NT2/D1 (cell line): ENCODE measurements at places on chromosomes 1 and 21.
A peak's percentile ranks its signal among the peaks of the same experiment; 100 is the strongest.

DNA sequence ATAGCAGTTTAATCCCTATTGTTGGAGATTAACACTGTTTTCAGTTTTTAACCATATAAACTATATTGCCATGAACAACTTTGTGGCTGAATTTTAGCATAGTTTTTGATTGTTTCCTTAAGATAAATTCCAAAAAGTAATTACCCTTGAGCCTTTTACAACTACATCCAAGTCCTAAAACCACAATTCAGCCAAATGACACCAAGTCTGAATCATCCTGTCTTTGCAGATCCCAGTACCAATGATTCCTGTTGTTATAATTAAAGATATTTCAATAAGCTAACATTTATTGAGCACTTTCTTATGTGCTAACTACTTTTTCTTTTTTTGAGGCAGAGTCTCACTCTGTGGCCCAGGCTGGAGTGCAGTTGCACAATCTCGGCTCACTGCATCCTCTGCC, 35.6 kb downstream of the IL23R start:
- DNase-seq = no peak

DNA sequence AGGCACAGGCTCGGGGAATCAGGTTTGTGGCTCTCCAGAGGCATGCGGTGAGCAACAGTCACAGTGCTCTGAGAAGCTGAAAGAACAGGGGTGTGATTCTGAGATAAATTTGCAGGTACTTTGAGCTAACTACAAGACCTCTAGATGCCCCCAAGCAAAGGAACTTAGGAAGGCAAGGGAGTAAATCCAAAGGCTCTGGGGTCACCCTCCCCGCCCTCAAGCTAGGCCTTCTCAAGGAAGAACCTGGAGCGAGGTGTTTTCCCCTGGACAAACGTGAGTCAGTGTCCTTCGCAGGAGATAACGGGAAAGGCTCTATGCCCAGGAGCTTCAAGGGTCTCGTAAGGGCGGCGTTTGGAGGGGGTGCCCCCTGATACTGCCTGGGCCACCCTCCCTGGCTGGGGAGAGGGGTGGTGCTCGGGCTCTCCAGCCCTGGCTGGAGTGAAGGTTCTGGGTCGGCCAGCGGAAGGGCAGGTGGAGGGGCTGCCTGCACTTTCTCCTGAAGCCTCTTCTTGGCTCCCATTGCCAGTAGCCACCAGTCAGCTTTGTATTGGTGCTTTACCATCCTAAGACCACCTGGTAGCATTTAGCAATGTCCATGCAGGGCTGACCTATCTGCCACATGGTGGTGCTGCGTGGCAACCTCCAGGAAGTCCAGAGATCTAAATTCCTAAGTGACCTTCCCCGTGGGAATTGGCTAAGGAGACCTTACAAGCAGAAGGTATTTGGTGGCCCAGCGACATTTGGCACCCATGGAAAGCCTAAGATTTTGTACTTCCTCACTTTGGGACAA, 44.0 kb downstream of the GPR161 start:
- DNase-seq = peak; percentile 9

DNA sequence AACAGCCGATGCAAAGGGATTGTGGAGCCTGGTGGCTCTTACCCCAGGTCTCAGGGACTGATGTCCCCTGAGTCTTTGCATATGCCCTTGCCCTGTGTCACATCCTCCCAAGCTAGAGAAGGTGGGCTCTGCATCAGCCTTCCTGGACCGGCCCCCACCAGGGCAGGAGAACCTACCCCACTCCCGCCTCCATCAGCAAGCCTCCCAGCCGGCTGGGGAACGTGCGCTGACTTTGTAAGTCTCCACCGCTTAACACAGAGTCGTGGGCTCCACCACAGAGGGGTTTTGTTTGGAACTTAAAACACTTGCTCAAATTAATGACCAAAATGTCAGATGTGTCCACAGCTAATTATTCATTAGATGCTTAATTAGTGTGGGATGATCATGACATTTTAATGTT, 255.2 kb upstream of the VAMP3 start:
- DNase-seq = no peak

GRCh38 chr1:237032029-237032428, 10.0 kb upstream of the RYR2 start:
- peak; percentile 94 for DNase-seq

GRCh38 chr1:36321119-36321951, 2.1 kb downstream of the EVA1B start:
- DNase-seq = peak; percentile 79

DNA sequence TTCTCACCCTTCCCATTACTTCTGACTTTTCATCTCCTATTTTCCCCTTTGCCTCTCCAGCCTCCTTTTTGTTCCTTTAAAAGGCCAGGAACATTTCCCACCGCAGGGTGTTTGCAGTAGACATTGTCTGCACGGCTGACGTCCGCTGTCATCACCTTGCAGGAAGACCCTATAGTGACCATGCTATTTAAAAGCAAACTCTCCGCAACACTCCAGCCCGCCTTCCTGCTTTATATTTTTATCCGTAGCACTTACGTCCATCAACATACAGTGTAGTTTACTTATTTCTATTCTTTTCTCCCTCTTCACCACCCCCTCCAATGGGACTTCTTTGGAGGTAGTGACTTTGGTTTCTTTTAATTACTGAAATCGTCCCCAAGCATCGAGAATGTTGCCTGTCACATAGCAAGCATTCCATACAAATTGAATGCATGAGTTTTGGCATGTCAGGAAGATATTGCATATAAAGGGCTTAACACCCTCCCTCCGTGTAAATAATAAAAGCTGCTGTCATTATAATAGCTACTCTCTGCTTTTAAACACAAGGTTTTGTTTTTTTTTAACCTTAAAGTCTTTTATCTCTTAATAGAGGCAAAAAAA, 19.8 kb downstream of the SLC25A33 start:
- DNase-seq = no peak

DNA sequence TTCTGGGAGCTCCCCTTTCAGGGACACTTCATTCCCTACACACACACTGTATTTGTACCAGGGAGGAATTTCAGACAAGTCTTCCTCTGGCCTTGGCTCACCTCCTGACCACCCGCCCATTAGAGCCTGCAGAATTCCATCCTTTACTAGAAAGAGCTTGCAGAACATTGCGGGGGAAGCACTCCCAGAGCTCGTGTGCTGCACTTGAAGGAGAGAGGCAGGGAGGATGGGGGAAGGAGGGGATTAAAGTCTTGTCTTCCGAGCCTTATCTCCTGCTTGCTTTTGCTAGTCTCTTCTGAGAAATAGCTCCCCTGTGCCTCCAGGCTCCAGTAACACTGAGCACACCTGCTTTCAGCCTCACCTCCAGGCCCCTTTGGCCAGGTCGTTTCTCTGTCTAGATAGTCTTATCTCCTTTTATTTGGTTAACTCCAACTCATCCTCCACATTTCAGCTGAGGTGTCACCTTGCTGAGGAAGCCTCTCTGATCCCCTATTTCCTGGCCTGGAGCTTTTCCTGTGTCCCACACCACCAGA, 62.0 kb downstream of the PCNX2 start:
- DNase-seq = no peak

- DNase-seq = no peak
Measured at GRCh38 chr1:113784104-113784779, 25.0 kb upstream of the PHTF1 start.

GRCh38 chr1:167544447-167545093, 9.0 kb downstream of the CREG1 start:
- no peak for DNase-seq

- DNase-seq = no peak
Measured at GRCh38 chr1:116877141-116877818, 32.4 kb upstream of the PTGFRN start.

GRCh38 chr1:155052439-155053395, 1.6 kb downstream of the ADAM15 start:
- DNase-seq = no peak

GRCh38 chr1:154186177-154186576, 5.7 kb downstream of the TPM3 start:
- peak; percentile 84 for DNase-seq

DNA sequence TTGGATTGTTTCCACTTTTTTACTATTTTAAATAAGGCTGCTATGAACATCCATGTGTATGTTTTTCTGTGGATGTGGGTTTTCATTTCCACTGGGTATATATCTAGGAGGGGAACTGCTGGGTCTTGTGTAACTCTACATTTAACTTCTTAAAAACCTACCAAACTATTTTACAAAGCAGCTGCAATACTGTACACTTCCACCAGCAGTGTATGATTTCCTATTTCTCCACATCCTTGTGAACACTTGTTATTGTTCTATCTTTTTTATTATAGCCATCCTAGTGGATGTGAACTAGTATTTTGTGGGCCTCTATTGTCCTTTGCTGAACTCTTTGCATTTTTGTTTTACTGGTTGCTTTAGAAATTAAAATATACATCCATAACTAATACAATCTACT, 33.4 kb downstream of the DIPK1A start:
- no peak for DNase-seq

- DNase-seq = no peak
Measured at GRCh38 chr1:25802915-25803314, 2.9 kb downstream of the SELENON start.

GRCh38 chr1:111541721-111542120, 38.3 kb upstream of the ADORA3 start:
- DNase-seq = peak; percentile 25

- no peak for DNase-seq
Measured at GRCh38 chr1:175717610-175718540, 25.5 kb downstream of the TNR start.
